ENCODE measurements at places on chromosomes 11 and 22.

DNA sequence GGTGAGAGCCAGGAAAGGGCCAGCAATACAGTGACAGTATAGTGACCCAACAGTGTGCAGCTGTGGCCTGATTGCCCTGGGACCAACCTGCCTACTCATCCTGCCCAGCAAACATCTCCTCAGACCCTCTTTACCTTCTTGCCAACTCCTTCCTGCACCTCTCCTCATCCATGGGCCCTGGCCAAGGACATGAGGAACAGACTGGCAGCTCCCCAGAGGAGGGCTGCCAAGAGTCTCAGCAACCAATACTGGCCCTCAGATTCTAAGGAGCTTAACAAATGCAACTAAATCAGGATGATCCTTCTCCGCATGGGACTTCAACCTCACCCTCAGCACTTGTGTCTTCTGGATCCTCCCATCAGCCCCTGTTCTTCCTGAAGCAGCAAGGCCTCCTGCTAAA is 77.0 kb downstream of the RPL27A start:
- DNase-seq, result no peak

DNA sequence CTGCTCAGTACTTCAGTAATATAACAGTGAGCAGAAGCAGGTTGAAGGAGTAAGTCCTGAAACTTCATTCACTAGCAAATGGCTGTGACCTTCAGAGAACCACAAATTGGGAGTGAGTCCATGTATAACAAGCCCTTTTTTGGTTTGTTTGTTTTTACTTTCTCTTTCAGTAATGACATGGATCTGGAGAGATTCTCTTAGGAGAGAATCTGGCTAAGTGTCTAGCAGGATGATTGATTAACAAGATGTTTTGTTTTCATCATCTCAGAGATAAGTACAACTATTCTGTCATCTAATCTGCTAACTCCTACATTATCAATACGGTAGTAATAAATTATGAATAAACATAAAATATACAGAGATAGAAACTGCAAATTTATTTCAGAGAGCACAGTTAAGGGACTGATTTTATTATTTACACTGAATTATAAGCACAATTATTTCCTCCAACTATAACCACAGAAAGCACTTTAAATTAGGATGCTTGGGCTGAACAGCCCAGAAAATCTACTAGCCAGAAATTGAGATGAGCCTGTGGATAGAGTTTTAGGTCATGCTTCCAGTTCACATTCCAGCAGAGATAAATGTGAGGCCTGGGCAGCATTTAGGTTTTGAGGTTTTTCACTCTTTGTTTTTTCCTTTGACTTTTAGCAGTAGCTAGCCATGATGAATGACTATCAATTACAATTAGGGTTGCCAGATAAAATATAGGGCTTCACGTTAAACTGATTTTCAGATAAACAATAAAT is 429.3 kb upstream of the FAT3 start:
- DNase-seq, result no peak

GRCh38 chr22:19846620-19847344 is 7.9 kb downstream of the GNB1L start:
- DNase-seq, result no peak

GRCh38 chr11:85313741-85314140 is 313.4 kb downstream of the DLG2 start:
- DNase-seq, result no peak

- DNase-seq, result no peak
Observed at GRCh38 chr11:78806214-78807004, 231.7 kb upstream of the NARS2 start.

DNA sequence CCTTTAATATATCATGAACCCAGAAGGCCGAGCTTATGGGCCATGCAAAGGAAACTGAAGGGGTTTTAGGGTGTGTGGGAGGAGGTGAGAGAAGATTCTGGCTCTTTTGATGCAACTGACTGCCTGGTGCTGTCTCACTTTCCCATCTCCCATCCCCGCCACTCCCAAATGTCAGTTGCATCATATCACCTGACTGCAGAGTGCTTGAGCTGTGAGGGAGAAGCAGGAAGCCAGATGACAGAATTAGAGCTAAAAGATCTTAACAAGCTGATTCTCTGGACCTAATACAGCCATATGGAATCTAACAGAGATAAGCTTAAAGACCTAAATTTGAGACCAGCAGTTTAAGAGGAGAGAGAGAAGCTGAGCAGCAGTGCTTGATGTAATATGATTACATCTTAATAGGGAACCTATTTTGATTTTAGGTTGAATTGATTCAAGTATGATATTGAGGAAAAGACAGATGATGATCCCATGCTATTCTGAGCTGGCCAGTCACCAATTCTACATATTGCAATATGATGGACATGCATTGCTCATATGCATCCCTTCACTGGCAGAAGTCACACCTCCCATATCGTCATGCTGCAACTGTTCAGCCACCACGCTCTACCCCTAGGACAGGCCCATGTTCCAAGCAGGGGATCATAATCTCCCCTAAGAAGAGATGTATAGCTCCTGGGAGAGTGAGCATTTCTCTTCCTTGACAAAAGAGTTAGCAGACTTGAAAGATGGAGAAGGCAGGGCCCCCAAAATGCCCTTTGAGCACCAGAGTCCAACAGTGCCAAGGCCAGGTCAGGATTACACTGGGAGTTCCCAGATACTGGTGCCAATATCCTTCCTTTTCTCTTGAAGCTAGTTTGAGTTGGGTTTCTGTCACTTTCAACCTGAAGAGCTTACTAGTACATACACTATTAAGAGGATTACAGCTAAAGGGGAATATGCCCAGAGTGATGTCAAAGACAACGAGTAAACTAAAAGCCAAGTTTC is 44.9 kb downstream of the PLEKHA7 start:
- DNase-seq, result no peak

DNA sequence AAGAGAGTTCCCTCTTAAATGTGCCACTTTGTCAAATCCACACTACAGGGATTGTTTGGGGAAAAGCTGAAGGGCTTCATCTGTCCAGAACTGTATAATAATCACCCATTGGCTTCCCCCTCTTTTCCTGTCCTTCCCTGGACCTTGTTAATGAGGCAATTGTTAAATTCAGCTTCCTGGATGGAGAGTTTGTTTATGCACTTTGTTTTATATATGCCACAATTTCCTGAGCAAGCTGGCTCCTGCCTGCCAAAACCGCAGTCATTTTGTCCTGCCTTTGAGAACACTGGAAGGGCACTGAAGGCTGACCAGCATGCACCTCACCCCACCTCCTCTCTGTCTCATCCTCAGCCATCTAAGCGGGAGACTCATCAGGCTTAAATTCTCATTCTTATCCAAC is 86.2 kb downstream of the MSANTD4 start:
- DNase-seq, result no peak

DNA sequence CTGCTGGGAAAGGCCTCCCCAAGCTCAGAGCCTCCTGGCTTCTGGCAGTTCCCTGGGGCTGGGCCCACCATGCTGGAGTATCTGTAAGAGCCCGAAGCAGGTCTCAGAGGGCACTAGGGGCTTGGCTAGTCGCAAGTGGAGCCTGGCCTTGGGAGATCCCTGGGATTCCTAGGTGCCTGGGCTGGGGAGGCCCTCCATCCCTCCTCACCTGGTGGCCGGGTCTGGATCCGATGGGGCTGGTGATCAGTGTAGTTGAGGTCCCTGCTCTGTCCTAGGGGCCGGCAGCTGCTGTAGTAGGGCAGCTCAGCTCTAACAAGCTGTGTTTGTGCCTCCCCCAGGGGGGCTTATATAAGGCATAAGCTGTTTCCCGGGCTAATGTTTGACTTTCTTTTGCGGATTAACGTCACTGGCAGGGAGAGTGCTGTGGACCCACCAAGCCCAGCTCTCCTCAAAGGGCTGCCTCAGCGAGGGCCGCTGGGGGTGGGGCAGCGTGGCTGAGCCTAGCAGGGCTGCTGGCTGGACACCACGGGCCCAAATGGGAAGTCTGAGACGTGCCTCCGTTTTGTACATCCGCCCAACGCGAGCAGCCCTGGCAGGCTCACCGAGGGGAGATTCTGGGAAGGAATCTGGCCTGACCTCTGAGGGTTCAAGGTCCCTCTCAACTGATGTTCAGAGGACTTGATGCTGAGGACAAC is at the start of gene SLC22A8:
TSS of gene SLC22A8 (minus strand) at position 321 of the 695 bp plus-strand sequence. CDS start 883 bp downstream, outside the sequence.
- DNase-seq, result no peak

- DNase-seq, result no peak
Observed at GRCh38 chr11:126546191-126546590, 190.7 kb downstream of the ST3GAL4 start.

DNA sequence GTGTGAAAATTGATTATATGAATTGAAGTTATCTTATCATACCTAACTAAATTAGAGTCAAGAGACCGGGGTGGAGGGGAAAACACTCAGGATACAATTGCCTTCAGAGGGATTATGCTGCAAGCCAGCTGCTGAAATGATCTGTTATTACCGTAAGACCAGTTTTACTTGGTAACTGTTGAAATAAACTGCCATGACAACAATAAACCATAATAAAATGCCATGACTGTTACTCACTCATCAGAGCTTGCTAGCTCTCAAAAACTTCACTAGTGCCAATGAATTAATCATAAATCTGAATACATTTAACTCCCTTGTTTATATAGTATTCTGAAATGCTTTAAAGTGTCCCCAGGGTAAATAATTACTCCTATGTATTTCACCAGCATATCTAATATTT is 68.2 kb downstream of the CASP12 start:
- DNase-seq, result no peak

- no peak for DNase-seq
Observed at GRCh38 chr11:110162216-110162615, 69.0 kb downstream of the ZC3H12C start.

- DNase-seq, result no peak
Observed at GRCh38 chr11:76671626-76672309, 1.2 kb upstream of the LRRC32 start.

DNA sequence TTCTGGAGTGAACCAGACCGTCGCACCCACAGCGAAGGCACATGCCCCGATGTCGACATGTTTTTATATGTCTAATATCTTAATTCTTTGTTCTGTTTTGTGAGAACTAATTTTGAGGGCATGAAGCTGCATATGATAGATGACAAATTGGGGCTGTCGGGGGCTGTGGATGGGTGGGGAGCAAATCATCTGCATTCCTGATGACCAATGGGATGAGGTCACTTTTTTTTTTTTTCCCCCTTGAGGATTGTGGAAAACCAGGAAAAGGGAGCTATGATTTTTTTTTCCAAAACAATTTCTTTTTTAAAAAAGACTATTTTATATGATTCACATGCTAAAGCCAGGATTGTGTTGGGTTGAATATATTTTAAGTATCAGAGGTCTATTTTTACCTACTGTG is 49.2 kb upstream of the OR4B1 start:
- DNase-seq, result no peak
